ENCODE measurements at places on chromosomes 2 and 18.

GRCh38 chr2:48459921-48460320 is 70.0 kb upstream of the STON1 start:
- no peak for DNase-seq

DNA sequence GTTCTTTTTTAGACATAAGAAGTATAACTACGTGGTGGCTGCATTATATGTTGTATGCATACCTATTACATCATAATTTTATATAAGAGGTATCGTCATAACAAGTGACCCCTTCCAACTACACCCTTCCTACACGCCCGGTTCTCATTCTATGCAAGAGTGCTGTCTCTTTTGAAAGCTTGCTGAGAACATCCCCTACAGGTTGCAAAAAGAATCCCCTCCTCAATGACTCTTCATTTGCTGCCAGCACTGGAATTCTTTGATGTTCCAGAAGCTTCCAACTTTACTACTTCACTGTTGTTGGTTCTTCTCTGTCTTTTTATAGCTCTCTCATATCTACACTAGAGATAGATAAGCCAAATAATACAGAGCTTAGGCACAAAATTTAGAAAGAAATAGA is 66.4 kb downstream of the CDH7 start:
- no peak for DNase-seq

GRCh38 chr2:8441986-8442385 is 239.9 kb upstream of the ID2 start:
- DNase-seq: no peak

GRCh38 chr2:178733975-178734374 is 73.2 kb downstream of the TTN start:
- no peak for DNase-seq

GRCh38 chr2:236177604-236177966 is 9.4 kb upstream of the GBX2 start:
- peak; percentile 68 for DNase-seq

- no peak for DNase-seq
These were observed 37.8 kb upstream of the CCDC195 start for GRCh38 chr2:224753743-224754540.

GRCh38 chr2:24117902-24118301 is 5.2 kb downstream of the PFN4 start:
- DNase-seq: no peak

DNA sequence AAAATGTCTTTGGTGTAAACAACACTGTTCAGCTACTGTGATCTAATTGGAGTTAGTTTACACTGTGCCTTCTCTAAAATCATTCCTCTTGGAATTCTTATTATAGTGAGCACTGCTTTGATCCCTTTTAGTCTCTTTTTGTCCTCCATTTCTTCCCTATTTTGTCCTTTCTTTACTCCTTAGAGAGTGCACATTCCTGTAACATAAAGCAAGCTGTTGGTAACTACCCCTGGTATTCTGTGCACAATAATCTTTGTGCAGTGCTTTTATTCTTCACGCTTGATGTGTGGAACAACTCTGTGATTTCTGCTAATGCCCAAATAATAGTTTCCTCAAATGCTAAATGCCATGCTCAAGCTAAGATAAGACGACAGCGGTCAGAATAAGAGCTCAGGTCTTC is 401.5 kb downstream of the DPP10 start:
- no peak for DNase-seq

GRCh38 chr2:106012001-106012590 is 182.0 kb downstream of the UXS1 start:
- DNase-seq: no peak
